ENCODE measurements at places on chromosomes 11 and 22.
A peak's percentile ranks its signal among the peaks of the same experiment; 100 is the strongest.

DNA sequence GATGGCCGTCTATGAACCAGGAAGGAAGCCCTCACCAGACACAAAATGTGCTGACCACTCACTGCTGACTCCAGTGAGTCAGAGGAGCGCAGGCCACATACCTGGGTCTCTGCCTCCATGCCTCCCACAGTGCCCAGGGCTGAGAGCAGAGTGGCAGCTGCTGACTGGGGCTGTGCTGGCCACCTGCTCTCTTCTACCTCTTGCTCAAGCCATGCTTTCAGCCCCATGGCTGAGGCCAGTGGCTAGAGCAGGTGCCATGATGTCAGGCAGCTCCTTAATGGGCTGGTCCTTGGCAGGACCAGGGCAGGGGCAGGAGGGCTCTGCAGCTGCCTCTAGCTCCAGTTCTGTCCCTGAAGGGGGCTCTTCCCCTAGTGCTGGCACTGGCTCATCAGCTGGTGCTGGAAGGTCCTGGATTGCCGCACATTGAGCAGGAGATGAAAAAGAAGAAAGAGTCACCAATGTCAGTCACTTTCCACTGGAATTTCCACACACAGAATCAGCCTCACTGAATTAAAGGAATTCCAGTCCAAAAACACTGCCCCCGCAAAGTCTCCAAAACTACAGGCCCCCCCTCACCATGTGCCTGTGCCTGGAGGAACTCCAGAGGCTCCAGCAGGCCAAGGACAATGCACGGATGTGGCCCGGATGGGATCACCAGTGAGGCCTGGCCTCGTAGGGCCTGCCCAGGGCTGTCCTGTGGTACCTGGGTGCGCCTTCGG lies 86.4 kb downstream of the GGTLC2 start:
- no peak for DNase-seq

- peak; percentile 5 for DNase-seq
Measured at GRCh38 chr11:100980156-100980555, 149.5 kb downstream of the PGR start.

- DNase-seq, result no peak
Measured at GRCh38 chr11:122048401-122048800, 67.6 kb downstream of the BLID start.

DNA sequence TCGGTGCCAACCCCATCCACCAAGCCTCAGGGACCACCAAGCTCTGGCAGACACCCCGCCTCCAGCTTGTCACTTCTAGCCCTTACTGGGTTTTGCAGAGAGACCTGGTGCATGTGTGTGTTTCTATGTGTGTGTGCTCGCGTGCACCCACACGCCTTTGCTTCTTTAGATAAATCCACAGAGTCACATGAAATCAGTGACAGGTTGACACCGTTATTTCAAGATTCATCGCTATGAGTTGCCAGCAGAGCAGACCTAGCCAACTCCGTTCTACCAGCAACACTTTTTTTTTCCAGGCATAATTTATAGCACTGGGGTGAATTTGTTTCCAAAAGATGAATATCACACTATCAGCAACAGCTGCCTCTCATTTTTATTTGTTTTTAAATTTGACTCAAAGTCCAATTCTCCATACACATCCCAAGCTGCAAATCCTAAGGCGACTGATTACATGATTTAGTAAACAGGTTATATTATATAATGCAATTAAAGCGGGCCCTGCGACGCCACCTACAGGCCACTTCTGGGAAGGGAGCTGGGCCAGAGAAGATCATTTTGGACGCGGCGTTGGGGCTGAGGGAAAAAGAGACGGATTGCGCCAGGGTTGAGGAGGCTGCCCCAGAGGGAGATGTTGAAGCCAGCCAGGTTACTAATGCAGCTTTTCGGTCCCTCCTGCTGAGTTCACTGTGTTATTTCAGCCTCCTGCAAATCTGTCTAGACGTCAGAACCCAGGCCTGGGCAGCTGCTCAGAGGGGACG lies 150.5 kb downstream of the FEZ1 start:
- DNase-seq, result peak; percentile 64

DNA sequence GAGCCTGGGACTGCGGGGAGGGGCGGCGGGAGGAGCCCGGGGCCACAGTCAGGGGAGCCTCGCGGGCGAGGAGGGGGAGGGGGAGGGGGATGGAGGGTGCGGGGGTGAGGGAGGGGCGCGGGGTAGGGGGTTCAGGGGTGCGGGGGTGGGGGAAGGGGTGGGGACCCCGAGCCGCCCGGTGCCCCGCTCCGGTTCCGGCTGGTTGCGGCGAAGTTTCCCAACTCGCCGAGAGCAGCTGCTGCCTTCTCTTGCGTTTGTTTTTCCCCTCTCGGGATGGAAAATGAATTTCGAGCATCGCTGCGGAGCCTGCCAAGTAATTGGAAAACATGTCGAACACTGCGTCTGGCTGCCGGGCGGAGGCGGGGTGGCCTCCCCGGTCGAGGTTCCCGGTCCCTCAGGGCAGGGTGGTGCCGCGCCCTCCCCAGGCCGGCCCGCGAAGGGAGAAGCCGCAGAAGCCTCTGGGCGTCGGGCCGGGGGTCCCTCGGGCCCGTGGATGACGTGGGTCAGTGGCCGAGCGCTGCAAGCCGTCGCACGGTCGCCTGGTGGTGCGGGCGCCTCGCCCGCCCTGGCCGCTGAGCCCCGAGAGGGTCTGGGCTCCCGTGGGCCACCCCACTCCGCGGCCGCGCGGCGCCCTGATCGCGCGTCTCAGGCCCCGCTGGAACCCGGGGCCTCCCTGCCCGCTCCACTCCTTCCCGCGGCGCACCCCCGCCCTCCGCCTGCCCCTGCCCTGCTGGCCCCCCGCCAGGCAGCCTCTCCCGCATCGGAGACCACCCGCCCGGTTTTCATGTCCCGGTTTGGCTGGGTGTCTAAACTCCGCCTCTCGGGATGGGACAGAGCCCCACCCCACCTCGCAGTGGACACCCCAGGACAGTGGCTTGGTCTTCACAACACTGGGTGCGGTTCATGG lies 12.1 kb downstream of the SPATA19 start:
- no peak for DNase-seq

GRCh38 chr11:103690356-103690755 lies 346.1 kb upstream of the DDI1 start:
- DNase-seq, result no peak

GRCh38 chr11:76792505-76793264 lies 9.5 kb downstream of the TSKU start:
- no peak for DNase-seq

DNA sequence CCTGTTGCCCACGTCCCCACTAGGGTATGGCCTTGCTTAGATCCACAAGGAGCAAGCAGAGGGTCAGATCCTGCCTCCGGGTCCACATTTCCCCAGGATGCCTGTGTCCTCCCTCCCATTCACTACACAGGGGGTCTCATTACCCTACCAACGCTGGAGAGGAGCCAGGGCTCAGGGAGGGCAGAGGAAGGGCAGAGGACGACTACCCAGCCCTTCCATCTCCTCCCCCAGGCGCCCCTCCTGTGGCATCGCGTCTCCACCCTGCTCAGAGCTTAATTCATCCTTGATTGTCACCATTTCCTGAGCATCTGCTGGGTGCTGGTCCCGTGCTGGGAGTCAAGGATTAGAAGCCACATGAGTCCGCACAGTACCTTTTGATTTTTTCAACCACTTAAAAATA lies 5.0 kb downstream of the NFAM1 start:
- no peak for DNase-seq

DNA sequence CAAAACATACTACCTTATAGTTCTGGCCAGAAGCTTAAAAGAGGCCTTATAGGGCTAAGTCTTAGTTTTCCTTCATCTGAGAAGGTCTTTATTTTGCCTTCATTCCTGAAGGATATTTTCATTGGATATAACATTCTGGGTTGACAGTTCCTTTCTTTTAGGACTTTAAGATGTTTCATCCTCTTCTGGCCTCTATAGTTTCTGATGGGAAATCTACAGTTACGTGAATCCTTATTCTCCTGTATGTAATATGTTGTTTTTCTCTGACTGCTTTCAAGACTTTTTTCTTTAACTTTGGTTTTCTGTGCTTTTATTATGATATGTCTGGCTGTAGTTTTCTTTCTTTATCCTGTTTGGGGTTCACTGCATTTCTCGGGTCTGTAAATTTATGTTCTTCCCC lies 48.2 kb downstream of the BCR start:
- DNase-seq, result no peak

GRCh38 chr11:64898541-64898940 lies 18.5 kb downstream of the ATG2A start:
- no peak for DNase-seq

DNA sequence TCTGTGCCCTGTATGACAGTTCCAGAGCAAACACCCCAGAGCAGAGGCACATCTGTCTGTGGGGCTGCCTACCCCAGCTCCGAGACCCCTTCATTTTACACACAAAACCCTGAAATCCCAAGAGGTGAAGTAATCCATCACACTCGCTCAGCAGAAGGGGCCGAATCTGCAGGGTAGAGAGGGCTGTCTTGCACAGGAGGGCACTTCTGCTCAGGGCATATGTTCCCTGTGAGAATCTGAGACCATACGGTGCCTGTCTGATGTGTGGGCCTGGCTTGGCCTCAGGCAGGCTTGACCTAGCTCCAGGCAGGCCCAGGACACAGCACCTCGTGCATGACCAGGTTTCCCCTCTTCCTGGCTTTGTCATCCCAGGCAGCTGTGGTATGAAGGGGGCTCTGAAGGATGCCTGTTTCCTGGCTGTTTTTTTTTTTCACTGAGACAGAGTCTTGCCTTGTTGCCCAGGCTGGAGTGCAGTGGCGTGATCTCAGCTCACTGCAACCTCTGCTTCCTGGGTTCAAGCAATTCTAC lies 37.2 kb downstream of the GRIK4 start:
- DNase-seq, result no peak

- no peak for DNase-seq
Measured at GRCh38 chr22:17167486-17167885, 8.4 kb upstream of the HDHD5 start.

DNA sequence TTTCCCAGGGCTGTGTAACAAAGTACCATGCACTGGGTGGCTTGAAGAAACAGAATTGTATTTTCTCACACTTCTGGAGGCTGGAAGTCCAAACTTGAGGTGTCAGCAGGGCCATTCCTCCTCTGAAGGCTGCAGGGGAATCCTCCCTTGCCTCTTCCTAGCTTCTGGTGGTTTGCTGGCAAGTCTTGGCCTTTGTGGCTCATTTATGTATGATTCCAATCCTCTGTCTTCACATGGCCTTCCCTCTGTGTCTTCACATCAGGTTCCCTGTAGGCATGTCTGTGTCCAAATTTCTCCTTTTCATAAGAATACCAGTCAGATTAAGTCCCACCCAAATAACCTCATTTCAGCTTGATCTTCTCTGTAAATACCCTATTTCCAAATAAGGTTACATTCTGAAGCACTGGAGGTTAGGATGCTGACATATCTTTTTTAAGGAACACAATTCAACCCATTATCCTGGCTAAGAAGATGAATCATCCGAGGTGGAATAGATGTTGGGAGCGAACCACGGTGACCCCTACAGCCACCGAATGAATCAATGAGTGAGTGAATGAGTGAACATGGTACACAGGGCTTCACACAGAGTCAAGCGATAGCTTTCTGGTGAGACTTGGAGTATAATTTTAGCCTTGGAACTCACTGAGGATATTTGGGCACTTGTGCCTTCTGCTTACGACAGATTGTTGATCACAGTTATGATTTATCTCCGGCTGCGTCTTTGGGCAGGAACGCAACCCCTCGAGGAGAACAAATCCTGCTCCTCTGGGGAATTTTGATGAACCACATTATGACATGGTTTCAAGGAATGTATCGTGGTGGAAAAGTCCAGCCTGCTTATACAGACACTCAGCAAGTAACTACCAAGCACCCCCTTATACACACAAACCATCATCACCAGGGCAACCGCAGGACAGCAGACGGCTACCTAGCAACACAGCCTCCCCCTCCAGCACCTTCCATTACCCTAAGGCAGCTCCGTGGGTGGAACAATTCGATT lies 34.3 kb upstream of the MICAL2 start:
- no peak for DNase-seq

DNA sequence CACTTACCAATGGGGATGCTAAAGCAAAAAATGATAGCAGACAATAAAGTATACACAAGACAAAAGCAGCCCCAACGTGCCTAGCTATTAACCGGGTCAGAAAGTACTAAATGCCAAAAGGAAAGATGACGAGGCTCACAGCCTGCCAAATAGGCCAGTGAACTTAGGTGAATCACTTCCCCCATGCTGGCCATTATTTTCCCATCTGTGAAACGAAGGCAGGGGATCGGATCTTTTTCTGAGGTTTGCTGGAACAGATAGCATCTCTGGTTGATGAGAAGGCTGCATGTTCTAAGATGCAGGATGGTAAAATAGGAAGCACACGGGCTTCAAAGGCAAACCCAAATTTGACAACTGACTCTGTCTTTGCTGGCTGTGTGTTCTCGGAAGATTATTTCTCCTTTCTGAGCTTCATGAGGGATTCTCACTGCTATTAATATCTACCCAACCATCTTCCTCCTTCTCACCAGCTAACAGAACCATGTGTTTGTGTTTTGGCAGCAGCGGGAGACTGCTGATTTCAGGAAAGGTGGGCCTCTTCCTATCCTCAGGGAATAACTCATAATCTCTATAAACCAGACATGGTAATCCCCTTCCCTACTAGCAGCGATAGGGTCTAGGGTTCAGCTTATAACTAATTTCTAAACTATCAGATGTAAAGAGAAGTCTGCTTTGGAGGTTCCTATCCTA lies 390.7 kb downstream of the LARGE1 start:
- no peak for DNase-seq

- DNase-seq, result no peak
Measured at GRCh38 chr22:25197340-25197739, 2.3 kb upstream of the CRYBB3 start.

DNA sequence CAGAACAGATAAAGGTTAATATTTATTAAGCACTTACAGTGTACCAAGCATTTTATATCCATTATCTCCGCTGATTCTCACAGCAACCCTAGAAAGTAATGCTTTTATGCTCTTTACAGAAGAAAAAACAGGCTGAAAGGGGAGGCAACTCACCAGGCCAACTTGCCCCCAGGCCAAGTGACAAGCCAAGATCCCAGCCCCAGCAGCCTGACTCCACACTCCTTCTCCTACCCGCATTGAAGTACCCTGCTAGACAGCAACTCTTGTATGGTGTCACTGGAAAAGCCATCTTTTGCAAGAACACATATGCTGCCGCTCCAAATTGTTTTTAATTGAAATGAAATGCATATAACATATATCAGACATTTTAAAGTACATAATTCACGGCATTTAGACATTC lies 25.6 kb downstream of the SMCO4 start:
- DNase-seq, result no peak

DNA sequence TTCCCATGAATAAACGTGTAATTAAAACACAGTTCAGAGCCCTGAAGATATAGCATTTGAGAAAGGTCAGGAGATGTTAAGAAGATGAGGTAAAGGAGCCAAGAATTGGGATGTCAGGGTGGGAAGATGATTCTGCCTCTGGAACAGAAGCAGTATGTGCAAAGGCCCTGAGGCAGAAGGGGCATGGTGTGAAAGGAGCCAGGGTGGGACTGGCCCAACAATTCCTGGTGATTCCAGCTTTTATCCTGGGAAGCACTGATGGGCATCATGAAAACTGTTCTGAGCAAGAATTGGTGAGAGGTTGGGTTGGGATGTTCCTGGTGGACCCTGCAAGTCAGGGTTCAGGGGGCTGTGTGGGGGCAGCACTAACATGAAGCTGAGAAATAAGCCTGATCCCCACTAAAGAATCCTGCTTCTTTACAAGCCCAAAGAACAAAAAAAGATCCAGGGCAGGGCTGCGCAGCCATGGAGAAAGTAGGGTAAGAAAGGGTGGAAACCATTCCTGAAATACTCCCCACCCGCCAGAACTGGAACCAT lies 2.5 kb upstream of the FXYD6 start:
- DNase-seq, result no peak
